ENCODE measurements at places on chromosomes 2 and 18.
A peak's percentile ranks its signal among the peaks of the same experiment; 100 is the strongest.

DNA sequence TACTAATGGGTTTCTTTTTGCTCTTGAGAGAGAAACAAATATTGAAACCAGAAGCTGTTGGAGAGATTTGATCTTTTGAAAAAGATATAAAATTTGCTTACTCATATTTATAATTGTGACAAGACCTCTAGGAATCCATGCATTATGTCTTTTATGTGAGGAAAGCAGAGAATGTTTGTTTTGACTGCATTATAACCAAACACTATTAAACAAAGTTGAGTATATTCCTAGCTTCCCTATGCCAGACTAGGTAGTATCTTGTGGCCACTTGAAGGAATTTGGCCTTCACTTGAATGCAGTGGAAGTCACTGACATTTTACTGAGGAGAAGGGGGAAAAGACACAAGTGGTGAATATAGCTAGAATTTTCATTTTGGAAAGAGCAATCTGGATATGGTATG, 521.8 kb upstream of the ZEB2 start:
- no peak for DNase-seq

- DNase-seq = no peak
Observed at GRCh38 chr2:21452678-21453077, 328.9 kb downstream of the TDRD15 start.

- DNase-seq = no peak
Observed at GRCh38 chr18:22451796-22452195, 34.1 kb upstream of the CTAGE1 start.

- no peak for DNase-seq
Observed at GRCh38 chr2:134669731-134670669, 48.8 kb downstream of the TMEM163 start.

GRCh38 chr2:144579556-144579955, 59.6 kb upstream of the ZEB2 start:
- no peak for DNase-seq

GRCh38 chr2:22734373-22735045, 650.5 kb upstream of the KLHL29 start:
- no peak for DNase-seq

- peak; percentile 3 for DNase-seq
Observed at GRCh38 chr2:208407667-208408066, 1.1 kb downstream of the PTH2R start.

GRCh38 chr18:26356045-26356785, 130.0 kb downstream of the TAF4B start:
- DNase-seq = no peak

- DNase-seq = peak; percentile 40
Observed at GRCh38 chr2:235793163-235793752, 299.4 kb downstream of the AGAP1 start.

GRCh38 chr2:191713837-191714236, 35.9 kb downstream of the NABP1 start:
- no peak for DNase-seq

GRCh38 chr2:12417786-12418185, 298.9 kb upstream of the TRIB2 start:
- DNase-seq = no peak

- no peak for DNase-seq
Observed at GRCh38 chr2:241225545-241225944, 37.1 kb downstream of the ANO7 start.

- DNase-seq = no peak
Observed at GRCh38 chr18:5510135-5510846, 33.5 kb downstream of the EPB41L3 start.

DNA sequence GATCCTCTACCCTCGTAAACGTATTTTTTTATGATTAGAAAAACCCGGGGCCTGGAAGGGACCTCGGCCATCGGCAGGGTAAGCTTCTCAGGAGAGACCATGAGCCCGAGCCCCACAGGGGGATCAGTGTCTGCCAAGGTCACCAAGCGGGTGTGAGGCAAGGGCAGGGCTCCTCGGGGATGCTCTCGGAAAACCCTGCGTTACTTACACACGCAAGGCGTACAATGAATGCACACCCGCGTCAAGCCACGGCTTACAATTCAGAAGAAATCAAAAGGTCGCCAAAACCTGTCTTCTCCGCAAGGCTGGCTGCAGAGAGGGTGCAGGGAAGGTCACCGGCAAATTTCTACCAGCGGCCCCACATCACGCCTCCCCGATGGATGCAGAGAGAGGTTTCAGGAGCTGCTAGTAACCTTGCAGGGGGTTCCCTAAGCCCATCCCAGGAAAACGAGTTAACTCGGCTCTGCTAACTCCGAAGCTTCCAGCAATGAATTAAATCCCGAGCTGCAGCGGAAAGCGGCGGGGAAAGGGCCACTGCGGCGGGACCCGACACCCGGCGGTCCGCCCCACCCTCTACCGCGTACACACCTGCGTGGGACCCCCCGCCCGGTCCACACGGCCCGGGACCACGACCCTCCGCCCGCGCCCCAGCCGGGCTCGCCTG, 638 bp downstream of the ST3GAL5 start:
- no peak for DNase-seq

DNA sequence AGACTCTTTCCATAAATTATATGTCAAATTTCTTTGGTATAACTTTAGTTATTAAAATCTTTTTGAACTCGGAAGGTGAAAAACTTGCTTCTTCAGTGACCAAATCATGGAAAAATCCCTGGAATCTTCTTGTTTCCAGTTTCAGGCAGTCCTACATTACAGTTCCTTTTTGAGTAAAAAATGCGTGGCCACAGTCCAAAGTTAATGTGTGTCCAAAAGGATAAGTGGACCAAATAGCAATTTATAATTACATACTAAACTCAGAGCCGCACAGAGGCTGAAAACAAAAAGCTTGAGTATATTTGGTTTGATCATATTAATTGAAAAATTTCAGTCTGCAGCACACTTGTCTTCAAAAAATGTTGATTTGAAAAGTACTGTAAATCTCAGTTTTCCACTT, 28.4 kb upstream of the DYNC2LI1 start:
- peak; percentile 39 for DNase-seq

DNA sequence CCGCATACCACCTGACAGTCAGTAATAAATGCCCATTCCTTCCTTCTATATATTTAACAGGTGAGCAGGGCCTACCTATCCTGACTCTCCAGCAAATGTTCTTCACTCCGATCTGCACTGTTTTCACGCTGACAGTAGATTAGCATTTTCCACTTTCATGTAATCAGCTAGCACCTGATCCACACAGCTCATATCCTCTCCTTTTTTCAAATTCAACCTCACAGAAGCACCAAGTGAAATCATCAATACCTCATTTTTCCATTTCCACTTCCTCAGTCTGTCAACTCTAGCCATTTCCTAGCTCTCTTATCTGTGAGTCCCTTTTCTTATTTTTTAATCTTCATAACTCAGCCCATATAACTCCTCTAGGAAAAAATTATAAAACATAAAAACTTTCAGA, 402.8 kb downstream of the ZEB2 start:
- no peak for DNase-seq

GRCh38 chr2:45932278-45932975, 281.0 kb downstream of the PRKCE start:
- peak; percentile 88 for DNase-seq

- DNase-seq = peak; percentile 67
Observed at GRCh38 chr2:38106405-38107094, 30.6 kb upstream of the CYP1B1 start.

- DNase-seq = peak; percentile 67
Observed at GRCh38 chr2:108278631-108279030, 10.1 kb upstream of the SULT1C2 start.

DNA sequence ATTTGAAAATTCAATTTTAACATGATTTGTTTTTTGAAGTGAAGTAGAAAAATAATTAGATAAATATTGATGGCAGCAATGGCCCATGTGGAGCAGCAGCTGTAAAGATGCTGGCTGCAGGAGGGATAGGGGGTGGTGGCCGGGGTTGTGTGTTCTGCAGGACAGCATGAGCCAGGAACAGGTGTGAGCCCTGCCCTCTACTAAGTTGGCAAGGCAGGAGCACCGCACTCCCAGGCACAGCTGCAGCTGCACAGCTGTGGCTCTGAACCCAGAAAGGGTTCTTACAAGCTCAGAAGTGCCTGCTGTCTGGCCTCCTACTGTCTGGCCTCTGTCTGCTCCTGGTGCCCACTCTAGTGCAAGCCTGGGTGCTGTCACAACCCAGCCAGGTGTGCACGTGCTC, 10.0 kb upstream of the DUSP19 start:
- peak; percentile 37 for DNase-seq

DNA sequence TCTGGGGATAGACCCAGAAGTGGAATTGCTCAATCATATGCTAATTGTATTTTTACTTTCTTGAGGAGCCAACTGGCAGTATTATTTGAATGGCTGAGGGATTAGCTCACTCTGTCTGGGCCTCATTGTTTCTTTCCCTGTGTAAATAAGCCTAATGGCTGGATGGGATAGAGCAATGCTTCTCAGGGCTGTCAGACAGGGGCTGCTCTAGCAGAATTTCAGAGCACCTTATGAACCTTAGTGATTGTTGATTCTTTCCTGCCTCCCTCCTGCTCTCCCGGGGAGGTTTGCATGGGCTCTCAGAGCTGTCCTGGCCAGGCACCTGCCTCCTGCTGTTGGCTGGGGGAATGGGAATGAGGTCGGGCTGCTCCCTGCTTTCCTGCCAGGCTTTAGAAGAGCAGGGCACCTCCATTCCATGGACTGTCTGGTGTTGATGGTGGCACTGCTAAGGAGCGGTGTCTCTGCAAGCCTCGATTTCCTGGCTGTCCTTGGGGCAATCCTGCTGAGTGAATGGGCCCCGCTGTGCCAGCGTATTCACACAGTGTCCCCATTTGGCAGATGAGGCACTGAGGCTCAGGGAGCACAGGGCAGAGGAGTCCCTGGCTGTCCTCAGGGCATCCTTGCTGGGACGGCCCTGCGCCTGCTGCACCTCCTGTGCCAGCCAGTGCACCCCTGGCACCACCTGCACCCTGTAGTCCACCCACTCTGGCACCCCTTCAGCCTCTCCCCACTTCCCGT, 468.2 kb upstream of the HS6ST1 start:
- DNase-seq = no peak

GRCh38 chr2:68248806-68249205, 3.5 kb downstream of the PPP3R1 start:
- DNase-seq = no peak

GRCh38 chr2:128491692-128492244, 173.1 kb upstream of the HS6ST1 start:
- DNase-seq = no peak

DNA sequence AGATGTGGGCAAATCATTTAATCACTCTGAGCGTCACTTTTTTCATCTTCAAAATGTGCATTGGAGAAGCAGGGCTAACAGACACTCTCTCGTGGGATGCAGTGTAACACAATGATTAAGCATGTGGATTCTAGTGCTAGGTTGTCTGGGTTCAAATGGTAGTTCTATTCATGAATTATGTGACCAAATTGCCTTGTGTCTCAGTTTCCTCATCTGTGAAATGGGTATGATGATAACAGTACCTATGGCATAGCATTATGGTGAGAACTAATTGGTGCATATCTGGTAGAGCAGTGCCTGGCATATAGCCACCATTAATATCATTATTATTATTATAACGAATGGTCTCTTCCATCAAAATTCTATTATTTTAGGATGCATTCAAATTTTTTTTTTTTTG, 142.4 kb upstream of the SIX3 start:
- DNase-seq = no peak

- peak; percentile 44 for DNase-seq
Observed at GRCh38 chr2:215002500-215002899, 135.9 kb downstream of the ABCA12 start.

DNA sequence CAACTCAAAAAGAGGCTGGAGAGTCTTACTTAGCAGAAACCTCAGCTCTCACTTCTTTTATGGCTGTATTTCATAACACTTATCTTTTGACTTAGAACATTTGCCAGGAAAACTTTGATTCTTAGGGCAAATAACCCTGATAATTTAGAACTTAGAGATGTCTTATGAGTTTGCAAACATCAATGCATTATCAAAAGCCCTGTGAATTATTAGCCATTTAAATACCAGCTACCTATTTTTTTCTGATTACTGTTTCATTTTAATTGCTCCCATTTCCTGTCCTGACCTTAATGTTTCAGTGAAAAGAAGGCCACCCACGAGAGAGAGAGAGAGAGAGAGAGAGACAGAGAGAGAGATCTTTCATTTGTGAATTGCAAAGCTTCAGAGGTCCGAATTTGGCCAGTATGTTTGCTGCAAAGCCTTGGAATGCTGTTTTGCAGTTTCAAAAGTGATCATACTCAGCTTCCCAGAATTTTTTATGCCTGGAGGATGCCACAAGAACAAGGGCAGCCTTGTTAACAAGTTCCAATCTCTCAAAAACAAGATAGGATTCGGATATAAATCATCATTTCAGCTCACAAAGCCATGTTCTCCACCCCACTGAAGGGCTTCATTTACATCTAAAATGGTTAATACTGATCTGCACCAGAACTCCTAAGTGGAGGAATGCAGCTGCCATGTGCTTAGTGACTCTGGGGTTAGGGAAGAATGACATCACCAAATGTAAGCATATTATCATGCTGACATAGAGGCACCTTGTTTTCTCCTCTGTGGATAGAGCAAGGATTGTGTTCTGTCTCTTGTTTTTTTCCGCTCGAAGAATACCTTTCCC, 478.2 kb downstream of the ARHGAP15 start:
- DNase-seq = peak; percentile 39

GRCh38 chr2:33804155-33804554, 205.1 kb upstream of the FAM98A start:
- DNase-seq = no peak

DNA sequence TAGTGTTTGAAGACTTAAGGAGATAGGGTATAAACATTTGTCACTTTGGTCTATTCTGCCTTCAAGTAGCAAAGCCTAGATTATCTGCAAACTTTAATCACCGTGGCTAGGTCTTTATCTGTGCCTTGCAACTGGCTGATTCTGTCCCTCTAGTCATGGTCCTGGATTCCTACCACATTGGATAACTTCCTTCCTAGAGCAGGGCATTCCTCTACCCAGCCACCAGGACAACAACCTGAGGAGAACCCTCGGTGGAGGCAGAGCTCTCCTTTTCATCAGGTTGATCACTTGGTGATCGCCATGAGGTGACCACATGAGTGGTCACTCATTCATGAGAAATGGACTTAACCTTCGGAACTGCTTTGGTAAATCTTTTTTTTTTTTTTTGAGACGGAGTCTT, 25.3 kb upstream of the PTPRM start:
- no peak for DNase-seq

GRCh38 chr2:43241558-43241957, 15.2 kb upstream of the ZFP36L2 start:
- DNase-seq = no peak

GRCh38 chr2:97764559-97765263, 51.3 kb downstream of the ZAP70 start:
- no peak for DNase-seq

DNA sequence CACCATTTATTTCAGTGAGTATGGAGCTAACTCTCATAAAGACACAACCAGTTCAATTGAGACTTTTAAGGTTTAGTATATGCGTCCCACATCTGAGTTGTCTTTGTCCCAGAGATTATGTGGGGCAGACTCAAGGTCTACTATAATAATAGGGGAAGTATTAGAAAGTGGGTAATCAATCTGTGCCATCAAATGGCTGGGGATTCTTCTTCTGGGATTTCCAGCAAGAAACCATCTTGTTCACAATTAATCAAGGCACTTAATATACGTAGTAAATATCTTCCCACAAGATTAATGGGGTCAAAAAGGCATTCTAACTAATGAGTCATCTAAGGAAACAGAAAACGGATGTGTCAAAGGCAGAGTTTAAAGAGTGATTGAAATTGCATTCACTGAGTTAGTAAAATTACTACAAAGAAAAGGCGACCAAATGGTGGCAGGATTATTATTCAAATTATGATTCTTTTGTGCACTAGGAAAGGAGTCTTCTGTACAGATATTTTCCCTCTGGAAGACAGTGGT, 179.8 kb upstream of the REG3G start:
- no peak for DNase-seq

Data from LHCN-M2 (cell line).